IPS DF 6.9 (cell line): ENCODE measurements at places on chromosomes 5 and 9.

- no peak for DNase-seq
These were observed 90.6 kb downstream of the PSD2 start for GRCh38 chr5:139886213-139886612.

DNA sequence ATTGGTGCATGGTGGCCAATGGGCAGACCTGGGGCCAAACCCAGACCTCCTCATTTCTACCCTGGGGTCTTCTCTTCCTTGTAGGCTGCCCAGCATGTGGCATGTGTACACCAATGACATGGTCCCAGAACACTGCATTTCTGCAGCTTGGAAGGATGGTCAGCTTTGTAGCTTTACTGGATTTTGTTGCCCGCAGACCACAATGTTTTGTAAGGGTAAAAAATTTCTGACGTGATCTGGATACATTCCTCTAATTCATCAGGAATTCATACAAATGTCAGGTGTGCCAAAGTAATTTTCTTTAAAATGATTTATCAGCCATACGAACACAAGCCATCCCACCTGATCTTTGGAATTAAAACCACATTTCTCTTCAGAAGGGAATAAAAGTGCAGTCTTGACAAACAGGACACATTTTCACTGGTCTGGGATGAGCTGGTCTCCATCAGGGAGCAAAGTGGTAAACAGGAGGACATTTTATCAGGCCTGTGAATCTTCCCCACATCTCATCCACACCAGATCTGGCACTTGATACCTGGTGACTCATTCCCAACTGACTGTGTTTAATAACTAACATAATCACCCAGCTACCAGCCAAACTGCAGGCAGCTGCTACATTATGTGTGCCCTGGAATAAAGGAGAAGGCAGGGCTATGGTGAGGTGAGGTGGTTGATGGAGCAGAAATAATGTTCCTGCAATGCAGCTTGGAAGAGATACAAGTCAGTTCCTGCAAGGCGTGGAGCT lies 103.9 kb downstream of the SPOCK1 start:
- no peak for DNase-seq

GRCh38 chr9:89923961-89924504 lies 319.2 kb downstream of the GADD45G start:
- no peak for DNase-seq

GRCh38 chr9:1337169-1337568 lies 287.0 kb downstream of the DMRT2 start:
- DNase-seq = no peak

- DNase-seq = no peak
These were observed 17.0 kb downstream of the FOCAD start for GRCh38 chr9:20701060-20701459.

GRCh38 chr9:31807574-31808256 lies 576.7 kb upstream of the ACO1 start:
- DNase-seq = no peak

- no peak for DNase-seq
These were observed 850 bp downstream of the RRAGA start for GRCh38 chr9:19049917-19050636.

DNA sequence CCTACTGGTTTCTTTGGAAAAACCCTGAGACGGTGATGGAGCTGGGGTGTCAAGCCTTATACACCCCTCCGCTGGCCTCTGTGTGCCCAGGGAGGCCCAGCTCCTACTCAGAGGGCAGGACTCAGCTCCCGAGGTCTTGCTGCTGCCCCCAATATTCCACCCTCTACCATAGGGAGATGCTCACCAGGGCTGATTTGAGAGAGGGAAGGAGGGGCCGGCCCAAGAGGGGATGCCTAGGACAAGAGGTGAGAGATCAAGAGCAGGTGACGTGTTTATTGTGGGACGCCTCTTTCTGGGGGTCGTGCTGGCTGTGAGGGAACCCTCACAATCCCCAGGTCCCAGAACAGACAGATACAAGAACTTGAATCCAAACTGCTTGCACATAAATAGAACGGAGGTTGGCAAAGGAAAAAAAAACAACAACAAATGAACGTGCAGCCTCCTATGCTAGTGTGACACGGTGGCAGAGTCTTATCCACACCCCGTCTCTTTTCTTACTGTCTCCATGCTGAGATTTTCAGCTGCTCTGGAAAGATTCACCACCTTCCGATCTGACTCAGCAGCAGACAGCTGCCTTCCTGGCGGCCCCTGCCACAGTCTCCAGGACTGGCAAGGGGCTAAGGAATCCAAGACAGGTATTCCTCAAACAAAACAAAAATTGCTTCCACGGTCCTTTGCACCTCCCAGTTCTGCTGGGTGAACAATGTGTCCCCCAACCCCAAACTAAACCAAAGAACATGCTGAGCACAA lies 22.3 kb downstream of the FABP6 start:
- DNase-seq = no peak

DNA sequence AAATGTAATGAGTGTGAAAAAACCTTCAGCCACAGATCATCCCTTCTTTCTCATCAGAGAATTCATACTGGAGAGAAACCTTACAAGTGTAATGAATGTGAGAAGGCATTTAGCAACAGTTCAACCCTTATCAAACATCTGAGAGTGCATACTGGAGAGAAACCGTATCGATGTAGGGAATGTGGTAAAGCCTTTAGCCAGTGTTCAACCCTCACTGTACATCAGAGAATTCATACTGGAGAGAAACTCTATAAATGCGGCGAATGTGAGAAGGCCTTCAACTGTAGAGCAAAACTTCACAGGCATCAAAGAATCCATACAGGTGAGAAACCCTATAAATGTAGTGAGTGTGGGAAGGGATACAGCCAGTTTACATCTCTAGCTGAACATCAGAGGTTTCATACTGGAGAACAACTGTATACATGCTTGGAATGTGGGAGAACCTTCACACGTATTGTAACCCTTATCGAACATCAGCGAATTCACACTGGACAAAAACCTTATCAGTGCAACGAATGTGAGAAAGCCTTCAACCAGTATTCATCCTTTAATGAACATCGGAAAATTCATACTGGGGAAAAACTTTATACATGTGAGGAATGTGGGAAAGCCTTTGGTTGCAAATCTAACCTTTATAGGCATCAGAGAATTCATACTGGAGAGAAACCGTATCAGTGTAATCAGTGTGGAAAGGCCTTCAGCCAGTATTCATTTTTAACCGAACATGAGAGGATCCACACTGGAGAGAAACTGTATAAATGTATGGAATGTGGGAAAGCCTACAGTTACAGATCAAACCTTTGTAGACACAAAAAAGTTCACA lies 19.2 kb downstream of the ZNF354C start:
- DNase-seq = no peak
